ENCODE measurements at places on chromosomes 13 and 19.

DNA sequence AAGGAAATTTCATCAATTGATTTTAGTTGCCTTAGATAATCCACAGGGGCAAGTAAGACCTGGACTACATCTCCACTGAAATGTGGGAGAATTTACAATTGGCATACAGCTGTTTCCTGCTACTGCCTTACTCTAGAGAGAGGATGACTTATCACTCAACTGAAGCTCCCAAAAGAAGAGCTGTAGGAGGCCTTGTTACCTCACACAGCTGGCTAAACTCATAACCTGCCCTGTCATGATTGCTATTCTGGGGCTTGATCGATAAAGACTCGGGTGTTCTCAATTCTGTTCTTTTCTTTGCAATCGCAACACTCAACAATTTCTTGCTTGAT is 1396.4 kb downstream of the EFNB2 start:
- no peak for DNase-seq

DNA sequence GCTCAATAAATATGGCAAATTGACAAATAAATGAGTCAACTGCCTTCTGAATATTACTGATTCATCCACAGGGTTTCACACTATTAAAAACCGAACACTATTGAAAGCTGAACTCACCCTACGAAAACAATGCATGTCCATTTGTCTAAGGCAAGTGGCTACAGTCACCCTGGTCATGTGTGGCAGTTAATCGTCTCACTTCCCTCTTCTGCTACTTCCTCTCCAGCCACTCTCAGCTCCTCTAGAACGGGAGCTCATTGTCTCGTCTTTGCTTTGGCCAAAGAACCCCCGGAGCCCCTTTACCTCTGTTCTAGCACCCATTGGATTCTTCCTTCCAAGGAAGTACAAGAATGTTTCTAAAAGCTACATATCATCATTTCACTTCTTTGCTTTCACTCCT is 74.4 kb upstream of the ZNF599 start:
- no peak for DNase-seq

- DNase-seq: no peak
These were observed 90.5 kb upstream of the AKAP11 start for GRCh38 chr13:42181381-42181953.

DNA sequence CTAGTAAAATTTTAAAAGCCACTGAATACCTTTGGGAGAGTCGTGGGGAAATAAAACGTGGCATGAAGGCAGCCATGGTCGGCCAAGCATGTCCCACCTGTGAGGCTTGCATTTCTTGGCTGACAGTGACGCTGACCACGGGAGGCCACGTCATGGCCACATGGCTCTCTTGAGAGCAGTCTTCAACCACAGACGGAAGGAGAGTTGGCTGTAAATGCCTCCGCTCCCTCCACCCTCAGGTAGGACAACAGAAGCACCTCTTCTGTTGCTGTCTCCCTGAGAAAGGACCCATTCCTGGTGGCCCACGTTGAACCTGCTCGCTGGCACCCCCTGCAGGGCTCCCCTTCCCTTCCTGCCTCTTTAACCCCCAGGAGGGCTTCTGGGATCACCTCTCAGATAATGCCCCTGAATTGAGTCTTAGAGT is 10.6 kb upstream of the LRRC25 start:
- DNase-seq: peak; percentile 35

DNA sequence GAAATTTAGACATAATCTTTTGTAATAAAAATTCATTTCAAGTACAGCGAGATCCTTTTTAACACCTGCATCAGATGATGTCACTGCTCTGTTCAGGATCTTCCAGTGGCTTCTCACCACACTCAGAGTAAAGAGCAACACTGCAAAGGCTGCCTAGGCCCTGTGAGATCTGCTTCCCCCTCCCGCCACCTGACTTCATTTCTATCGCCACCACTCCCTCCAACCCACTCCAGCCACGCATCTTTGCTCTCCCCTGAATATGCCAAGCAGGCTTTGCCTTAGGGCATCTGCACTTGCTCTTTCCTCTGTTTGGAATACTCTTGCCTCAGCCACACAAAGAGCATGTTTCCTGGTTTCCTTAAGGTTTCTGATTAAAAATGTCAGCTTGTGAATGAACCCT is 58.3 kb downstream of the MBNL2 start:
- no peak for DNase-seq

- DNase-seq: no peak
These were observed 25.6 kb downstream of the DEDD2 start for GRCh38 chr19:42191855-42192254.

DNA sequence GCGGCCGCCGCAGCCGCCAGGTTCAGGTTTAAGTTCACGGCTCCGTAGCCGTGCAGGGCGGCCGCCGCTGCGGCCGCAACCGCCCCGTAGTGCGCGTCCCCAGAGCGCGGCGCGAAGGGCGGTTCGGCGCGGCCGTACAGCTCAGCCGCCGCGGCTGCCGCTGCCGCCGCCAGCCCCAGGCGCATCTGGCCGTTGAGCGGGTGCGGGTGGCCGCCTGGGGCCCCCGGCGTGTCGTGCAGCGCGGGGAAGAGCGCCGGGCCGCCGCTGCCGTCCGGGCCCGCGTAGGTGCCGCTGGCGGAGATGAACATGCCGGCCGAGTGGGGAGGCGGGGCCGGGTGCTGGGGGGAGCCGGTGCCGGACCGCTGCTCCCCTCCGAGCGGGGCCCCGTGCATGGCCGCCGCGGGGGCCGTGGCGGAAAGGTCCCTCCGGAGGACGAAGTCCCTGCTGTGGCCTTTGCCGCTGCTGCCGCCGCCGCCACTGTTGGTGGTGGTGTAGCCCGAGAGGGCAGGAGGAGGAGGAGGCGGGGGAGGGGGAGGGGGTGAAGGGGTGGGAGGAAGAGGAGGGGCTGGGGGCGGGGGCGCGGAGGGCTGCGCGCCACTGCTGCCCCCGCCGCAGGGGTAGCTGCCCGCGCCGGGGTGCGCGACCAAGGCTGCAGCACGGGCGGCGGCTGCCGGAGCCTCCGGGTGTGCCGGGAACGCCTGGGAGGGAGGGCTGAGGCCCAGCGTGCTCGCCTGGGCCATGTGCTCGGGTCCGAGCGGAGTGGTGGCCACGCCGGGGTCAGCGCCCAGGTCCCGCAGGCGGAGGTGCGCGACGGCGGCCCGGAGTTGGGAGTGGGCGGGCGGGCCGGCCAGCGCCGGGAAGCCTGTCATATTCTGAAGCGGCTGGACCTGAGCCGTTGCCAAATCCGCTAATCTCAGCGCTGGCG is 654 bp downstream of the ZIC5 start:
- DNase-seq: no peak

GRCh38 chr13:71290963-71291841 is 575.8 kb downstream of the DACH1 start:
- DNase-seq: peak; percentile 68

GRCh38 chr13:112576191-112576590 is 11.8 kb downstream of the TUBGCP3 start:
- no peak for DNase-seq

DNA sequence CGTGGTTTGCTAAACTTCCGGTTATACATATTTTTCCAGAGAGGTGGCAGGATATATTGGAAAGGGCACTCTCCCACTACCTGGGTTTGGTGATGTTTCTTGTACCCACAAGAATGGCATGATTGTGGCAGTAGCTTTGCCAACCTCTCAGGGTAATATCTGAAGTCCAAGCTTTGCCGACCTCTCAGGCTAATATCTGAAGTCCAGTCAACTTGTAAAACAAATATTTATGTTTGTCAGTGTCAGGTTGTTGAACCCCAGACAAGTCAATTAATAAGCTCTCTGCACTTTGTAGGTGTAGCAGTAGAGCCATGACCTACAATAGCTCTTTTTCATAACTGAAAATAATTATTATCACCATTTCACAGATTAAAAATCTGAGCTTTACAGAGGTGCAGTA is 167.0 kb downstream of the POU4F1 start:
- DNase-seq: no peak

DNA sequence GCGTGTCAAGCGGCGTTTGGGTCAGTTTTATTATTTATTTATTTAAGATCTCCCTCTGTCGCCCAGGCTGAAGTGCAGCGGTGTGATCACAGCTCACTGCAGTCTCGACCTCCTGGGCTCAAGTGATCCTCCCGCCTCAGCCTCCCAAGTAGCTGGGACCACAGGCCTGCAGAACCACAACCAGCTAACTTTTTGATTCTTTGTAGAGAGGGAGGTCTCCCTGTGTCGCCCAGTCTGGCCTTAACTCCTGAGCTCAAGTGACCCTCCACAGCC is 713 bp downstream of the MRPS12 start:
- DNase-seq: no peak

DNA sequence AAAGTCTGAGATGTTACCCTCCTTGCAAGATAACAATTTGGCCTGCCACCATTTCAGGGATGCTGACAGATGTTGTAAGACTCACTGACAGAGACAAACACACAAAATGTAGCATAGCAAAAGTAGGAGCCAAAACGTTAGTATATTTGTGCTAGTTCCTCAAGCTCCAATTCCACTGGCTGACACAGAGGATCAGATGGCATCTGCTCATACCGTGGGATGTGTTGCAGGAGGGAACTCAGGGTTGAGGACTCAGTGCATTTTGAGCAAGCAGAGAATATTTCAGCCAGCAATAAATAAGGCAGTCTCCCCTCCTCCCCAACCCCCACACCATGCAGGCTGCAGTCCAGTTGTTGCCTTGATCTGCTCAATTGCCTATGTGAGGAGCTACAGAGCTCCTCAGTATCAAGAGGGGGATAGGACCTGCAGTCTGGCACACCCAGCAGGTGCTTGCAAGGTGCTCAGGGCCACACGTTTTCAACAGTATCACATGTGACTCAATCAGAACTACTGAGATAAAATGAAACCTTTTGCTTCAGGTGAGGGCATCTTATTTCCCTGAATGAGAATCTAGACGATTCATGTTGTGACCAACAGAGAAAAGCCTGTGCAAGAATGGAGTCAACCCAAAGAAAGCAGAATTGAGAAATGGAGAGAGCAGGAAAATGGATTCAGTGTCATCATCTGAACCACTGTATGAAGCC is 23.6 kb upstream of the LRCH1 start:
- DNase-seq: no peak

- DNase-seq: no peak
These were observed 49.0 kb upstream of the C13orf46 start for GRCh38 chr13:114022876-114023275.

DNA sequence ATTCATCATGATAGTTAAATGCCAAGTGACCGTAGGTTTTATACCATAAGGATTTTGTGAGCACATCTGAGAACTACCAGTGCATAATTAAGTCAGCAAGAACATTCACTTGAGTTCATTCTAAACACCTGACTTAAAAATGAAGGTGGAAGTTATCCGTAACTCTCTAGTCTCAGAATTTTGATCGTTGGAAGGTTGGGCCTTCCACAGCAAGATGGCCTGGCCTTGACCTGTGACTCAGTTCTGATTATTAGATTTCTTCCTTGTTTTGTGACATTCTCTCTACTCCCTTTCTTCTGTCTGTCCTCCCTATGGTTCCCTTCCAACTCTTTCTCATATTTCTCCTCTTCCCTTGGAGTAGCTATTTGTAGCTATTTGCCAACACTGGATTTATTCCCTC is 20.0 kb upstream of the WDFY2 start:
- DNase-seq: no peak

- no peak for DNase-seq
These were observed 312.1 kb upstream of the PCDH20 start for GRCh38 chr13:61727767-61728166.

DNA sequence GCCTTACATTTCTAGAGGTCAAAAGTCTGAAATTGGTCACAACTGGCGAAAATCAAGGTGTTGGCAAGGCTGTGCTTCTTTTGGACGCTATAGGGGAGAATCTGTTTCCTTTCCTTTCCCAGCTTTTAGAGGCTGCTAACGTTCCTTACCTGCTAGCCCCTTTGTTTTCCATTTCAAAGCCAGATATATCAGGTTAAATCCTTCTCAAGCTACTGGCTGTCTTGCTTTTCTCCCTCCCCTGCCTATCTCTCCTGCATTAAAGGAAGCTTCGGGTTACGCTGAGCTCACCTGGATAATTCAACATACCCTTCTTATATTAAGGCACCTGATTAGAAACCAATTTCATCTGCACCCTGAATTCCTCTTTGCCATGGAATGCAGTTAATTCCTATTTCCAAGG is 1569.7 kb upstream of the SLC10A2 start:
- DNase-seq: no peak

DNA sequence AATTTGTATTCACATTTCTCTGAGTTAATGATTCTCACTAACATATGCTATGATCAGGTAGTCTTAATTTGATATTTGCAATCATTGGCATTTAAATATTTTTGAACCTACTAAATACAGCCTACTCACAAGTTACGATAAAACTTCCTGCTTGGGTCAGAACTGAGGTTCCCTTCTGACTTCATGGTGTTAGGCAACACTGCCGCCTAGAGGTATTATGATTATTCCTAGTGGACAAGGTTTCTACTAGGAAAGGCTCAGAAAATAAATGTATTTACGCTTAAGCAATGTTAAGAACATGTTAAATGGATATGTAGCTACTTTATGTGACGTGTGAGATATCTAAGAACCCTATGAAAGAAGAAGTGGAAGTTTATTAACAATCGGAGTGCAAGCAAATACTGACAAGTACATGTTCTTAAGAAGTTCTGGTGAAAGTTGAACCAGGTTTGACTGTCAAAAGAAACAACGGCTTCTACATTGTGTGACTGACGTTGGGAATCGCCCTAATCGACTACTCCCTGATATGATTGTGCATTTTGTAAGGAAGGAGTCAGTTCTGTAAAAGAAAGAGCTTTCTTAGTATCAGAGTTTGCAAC is 1395.8 kb downstream of the SLITRK5 start:
- no peak for DNase-seq

DNA sequence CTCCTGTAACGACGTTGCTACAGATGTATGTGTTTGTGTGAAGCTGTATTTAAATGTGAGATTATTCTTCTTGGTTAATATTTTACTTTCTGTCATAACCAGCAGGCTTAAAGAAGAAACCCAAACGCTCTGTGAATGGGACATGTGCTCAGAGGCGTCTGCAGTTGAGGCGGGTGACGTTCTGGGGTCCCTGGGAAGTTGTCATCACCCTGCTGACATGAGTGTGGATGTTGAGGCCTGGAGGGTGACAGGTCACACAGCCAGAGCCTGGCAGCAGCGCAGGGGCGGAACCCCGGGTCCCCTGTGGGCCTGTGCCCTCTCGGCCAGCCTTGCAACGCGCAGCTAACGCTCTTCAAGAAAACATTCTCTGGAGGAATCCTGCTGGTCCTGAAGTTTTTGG is 16.6 kb downstream of the RASA3 start:
- DNase-seq: no peak

- no peak for DNase-seq
These were observed 557 bp downstream of the ZNF576 start for GRCh38 chr19:43596842-43597461.

- no peak for DNase-seq
These were observed 6.0 kb upstream of the PRR19 start for GRCh38 chr19:42295831-42296525.

DNA sequence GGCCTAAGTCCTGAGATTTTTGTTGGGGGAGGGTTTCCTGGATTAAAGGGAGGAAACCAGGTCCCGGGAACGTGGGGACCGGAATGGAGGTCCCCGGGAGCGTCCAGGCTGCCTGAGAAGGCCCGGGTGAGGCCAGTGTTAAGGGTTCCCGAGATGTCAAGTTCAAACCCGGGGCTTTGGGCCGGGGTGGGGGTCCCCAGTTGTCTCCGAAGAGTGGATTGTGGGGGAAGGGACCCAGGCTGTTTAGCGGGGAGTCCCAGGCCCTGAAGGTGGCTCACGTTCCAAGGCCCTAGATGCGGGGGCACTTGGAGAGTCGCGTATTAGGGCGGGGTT is 262 bp downstream of the COX7A1 start:
- no peak for DNase-seq
